Forelimb muscle (tissue), 1 donor: ENCODE measurements at places on chromosomes 5 and 9.

GRCh38 chr5:78574131-78574673, 74.4 kb downstream of the LHFPL2 start:
- no peak for DNase-seq

GRCh38 chr9:34771007-34771406, 61.1 kb upstream of the CCL21 start:
- no peak for DNase-seq

DNA sequence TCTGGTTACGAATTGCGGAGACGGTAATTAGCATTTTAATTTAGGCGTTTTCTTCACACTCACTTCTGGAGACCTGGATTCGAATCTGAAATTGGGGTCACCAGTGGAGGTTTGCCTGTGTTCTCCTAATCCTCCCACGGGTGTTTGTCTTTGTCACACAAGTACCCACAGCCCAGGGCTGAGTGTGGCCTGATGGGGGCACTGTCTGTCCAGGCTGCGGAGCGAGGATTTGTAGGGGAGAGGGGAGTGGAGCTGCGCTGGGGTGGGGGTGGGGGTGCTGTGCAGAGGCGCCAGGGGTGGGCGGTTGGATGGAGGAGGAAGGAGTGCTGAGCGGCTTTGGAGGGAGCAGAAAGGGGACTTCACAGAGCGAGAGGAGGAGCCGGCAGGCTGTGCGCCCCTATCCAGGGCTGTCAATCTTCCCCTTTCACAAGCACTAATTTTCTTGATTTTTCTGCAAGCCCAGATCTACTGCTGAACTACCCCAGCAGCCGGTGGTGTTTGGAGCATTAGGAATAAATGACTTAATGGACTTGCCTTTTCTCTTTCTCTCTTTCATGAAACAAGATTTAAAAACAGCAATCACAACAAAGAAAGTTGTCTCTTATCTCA, 53.1 kb downstream of the TSPAN17 start:
- DNase-seq: no peak

DNA sequence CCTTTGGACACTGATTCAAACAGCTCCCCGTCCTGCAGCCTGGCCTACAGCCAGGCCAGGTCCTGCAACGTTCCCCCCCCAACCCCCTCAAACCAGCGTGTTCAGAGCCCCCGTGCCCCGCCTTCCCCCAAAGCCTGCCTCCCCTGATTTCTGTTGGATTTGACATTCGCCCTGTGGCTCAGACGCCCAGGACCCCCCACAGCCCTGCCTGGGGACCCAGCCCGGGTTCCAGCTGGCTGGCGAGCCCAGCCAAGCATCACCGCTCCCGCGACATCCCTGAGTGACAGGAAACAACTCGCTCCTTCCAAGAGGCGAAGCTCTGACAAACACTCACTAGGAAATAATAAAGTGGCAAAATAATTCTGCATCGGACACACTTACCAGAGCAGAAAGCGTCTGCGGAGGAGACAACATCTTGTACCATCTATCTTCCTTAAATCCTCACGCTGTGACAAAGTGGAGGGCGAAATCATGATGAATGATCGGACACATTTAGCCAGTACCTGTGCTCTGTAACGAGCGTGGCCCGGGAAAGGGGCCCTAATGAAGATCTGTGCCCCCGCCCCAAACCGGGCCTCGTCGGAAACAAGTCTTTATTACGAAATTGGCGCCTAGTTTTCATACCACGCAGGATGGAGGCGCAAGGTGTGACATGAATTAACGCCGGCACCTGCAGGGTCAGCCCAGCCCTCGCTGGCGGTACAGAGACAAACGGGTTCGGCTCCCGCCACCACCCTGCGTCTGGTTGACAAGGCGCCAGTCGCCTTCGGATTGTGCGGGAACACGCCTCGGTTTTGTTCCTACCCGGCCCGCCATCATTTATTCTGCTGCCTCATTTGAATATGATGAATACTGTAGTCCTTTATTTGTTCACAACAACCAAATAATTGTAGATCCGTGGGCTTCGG, 91.0 kb upstream of the MVB12B start:
- DNase-seq: no peak

DNA sequence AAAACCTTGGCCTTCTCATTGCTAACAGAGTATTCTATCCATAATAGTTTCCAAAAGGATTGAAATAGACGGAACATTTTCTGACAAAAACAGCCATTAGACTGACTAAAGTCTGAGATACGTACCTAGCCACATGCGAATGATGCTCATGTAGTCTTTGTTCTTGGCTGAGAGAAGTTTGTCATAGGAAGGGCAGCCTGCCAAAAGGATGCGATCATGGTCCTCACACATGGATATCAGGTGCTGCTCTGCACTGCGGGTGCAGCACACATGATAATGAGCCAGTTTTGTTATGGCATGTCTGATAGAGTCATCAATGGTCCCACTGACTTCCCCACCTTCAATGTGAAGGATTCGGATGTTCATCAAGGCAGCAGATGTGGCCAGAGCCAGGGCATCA, 12.3 kb downstream of the GNE start:
- no peak for DNase-seq

GRCh38 chr9:928363-929042, 48.0 kb upstream of the DMRT3 start:
- DNase-seq: no peak

- no peak for DNase-seq
These were observed 307.3 kb downstream of the PIK3R1 start for GRCh38 chr5:68522863-68523262.
